ENCODE measurements at places on chromosomes 7 and 10. TPM values are rescaled to one million over a fixed set of nuclear protein-coding genes. Genes with fewer than 3 reads are reported as not detected.

DNA sequence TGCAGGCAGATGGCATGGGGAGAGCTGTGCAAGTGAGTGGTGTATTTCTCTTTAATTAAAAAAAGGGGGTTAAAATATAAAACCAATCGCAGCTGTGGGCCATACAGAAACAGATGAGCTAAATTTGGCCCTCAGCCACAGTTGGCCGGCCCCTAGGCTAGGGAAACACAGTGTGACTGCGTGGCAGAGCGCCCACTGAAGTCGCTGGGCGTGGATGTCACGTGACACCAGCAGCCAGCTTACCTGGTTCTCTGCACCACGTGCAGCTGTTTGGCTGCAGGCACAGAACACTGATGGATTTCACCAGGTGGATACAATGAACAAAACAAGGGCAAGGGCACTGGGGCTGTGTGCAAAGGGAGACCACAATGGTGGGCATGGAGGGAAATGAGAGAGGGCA is 119.3 kb upstream of the ZNF746 start:
- DNase-seq = no peak

- no peak for DNase-seq
Observed at GRCh38 chr10:124619195-124619594, 125.0 kb downstream of the FAM53B start.

- DNase-seq = no peak
Observed at GRCh38 chr10:26779176-26779860, 81.4 kb downstream of the ABI1 start.

- DNase-seq = no peak
Observed at GRCh38 chr10:68163735-68164134, 54.4 kb downstream of the MYPN start.

DNA sequence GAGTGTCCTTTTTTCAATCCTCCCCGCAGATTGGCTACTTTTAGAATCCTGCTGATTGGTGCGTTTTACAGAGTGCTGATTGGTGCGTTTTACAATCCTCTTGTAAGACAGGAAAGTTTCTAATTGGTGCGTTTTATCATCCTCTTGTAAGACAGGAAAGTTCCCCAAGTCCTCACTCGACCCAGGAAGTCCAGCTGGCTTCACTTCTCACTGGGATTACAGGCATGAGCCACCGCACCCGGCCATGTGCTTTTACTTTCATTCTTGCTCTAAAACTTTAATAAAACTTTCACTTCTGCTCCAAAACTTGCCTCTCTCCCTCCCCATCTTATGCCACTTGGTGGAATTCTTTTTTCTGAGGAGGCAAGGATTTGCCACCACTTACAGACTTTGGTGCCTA is 17.0 kb upstream of the WAPL start:
- no peak for DNase-seq

- peak; percentile 51 for DNase-seq
Observed at GRCh38 chr7:123865517-123866117, 20.6 kb downstream of the HYAL4 start.

- DNase-seq = no peak
Observed at GRCh38 chr10:794382-794956, 105.0 kb upstream of the DIP2C start.

DNA sequence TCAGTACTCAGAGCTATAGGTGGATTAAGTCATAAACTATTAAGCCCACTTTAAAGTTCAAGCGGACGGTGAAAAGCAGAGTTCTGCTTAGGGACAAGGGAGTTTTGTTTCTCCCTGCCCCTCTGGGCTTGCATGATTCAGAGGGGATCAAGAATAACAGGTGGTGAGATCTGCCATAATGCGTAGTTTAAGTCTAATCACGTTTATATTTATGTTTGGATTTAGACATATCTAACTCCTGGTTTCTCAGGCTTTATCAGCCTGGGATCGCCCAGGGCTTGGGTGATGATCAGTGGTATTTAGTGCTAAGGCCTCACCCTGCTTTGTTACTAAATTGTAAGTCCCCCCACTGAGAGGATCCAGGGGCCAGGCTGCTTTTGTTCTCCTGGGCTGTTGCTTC is 335.4 kb upstream of the NRP1 start:
- DNase-seq = no peak

DNA sequence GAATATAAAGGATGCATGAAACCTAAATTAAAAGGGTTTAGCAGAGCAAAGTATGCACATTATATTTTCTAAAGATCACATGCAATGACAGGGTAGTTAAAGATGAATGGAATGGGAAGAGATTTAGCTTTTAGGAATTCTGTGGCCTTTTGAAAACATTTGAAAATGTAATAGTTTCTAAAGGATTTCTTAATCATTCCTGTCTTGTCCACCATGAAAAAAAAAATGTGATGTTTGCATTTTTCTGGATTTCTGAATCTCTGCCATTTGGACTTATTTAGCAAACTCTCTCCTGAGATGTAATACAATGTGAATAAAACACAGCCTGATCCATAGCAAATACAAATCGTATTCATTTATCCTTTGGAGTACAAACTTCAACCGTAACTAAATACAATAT is 126.6 kb upstream of the RAB11FIP2 start:
- no peak for DNase-seq

GRCh38 chr7:12888717-12889116 is 201.3 kb downstream of the ARL4A start:
- no peak for DNase-seq

DNA sequence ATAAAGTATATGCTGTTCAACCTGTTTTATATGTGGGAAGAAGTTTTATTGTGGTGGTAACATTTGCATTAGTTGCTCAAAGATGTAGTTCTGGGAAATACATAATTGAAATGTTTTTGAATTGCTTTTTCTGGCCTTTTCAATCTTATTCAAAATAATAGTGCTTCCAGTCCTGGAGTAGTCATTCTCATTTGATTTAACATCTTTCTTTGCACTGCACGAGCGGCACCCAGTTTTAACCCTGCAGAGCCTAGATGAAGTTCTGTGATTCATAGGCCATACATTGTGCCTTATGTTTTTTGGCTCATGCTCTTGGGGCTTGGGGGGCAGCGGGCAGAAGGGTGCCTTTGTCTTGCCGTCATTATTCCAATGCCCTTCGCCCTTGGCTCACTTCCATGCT is 9.9 kb downstream of the ARID5B start:
- no peak for DNase-seq

- DNase-seq = peak; percentile 23
Observed at GRCh38 chr7:3922175-3922635, 621.2 kb downstream of the SDK1 start.

GRCh38 chr10:23314835-23315239 is 29.8 kb downstream of the C10orf67 start:
- DNase-seq = no peak

- no peak for DNase-seq
Observed at GRCh38 chr10:131676046-131676799, 224.6 kb upstream of the PPP2R2D start.

DNA sequence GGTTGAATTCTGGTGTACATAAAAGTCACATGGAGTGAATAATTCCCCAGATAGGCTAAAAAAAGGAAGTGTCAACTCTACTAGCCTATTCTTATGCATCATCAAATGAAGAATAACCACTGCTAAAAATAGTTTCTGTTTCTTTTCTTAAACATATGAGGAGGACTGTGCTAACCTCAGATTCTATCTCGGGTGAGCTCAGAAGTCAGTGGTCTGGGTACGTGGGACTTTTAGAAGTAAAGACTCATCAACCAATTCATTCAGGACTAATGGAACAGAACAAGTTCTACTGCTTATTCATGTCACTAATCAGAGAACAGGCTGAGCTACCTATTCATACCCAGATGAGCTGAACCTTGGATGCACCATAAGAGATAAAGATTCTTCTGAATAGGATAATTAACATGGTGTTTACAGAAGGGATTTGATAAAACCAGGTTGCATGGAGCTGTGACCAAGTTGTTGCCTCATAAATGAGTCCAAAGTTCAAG is 9.5 kb upstream of the ASAH2 start:
- DNase-seq = no peak

GRCh38 chr10:129719889-129720590 is 244.0 kb downstream of the EBF3 start:
- DNase-seq = no peak

GRCh38 chr10:80274396-80275134 is 14.9 kb downstream of the MAT1A start:
- DNase-seq = no peak

- DNase-seq = no peak
Observed at GRCh38 chr10:15182540-15183207, 14.2 kb upstream of the NMT2 start.

- DNase-seq = no peak
Observed at GRCh38 chr10:28624351-28624750, 53.0 kb upstream of the BAMBI start.

GRCh38 chr10:35435824-35436223 is 99.5 kb downstream of the CCNY start:
- no peak for DNase-seq

DNA sequence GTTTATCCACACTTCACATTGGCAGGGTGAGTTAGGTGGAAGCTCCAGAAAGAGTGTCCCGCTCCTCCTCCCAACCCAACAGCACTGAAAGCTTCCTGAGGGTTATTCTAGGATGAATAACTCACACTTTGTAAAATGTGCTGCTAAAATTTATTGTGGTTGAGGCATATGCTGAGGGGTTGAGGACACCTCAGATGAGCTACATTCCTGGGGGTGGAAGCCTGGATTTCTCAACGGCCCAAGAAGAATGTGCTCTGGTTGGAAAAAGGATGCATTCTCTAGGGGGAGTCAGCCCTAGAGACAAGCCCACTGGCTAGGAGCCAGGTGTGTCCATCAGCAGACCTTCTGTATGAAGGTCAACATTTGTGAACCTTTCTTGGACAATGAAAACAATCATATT is 91.5 kb upstream of the PDE1C start:
- no peak for DNase-seq

- peak; percentile 83 for DNase-seq
Observed at GRCh38 chr10:14016011-14016536, 314.6 kb downstream of the FRMD4A start.

Gene LDB3
- total RNA-seq = 1,449 TPM

Gene LBX1
- total RNA-seq = not detected

Gene BMPER
- total RNA-seq = 1.4 TPM

Gene AKR1C2
- 14.0 TPM for total RNA-seq

Gene H2BK1
- not detected for total RNA-seq

Gene MDFIC
- total RNA-seq = 34.2 TPM

Gene PRF1
- 0.52 TPM for total RNA-seq

Gene SFRP5
- total RNA-seq = 0.97 TPM

Gene HKDC1
- total RNA-seq = 0.07 TPM

Gene SUN3
- not detected for total RNA-seq

Gene FAM25C
- total RNA-seq = not detected

Gene SPAM1
- not detected for total RNA-seq

Data from heart right ventricle (tissue), 16 donors.